ENCODE measurements at places on chromosomes 16 and 17.

DNA sequence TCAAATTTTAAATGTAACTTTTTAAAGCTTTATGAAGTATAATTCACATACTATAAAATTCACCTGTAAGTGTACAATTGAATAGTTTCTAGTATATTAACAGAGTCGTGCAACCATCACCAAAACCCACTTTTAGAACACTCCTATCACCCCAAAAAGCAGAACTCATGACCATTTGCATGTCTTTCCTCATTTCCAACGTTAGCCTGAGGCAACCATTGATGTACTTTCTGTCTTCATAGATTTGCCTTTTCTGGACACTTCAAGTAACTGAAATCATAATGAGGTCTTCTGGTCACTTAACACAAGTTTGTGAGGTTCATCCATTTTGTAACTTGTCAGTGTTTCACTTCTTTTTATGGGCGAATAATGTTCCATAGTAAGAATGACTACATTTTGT is 33.2 kb downstream of the METTL16 start:
- DNase-seq, result no peak

- DNase-seq, result no peak
These were observed 11.9 kb downstream of the FSCN2 start for GRCh38 chr17:81539961-81540675.

DNA sequence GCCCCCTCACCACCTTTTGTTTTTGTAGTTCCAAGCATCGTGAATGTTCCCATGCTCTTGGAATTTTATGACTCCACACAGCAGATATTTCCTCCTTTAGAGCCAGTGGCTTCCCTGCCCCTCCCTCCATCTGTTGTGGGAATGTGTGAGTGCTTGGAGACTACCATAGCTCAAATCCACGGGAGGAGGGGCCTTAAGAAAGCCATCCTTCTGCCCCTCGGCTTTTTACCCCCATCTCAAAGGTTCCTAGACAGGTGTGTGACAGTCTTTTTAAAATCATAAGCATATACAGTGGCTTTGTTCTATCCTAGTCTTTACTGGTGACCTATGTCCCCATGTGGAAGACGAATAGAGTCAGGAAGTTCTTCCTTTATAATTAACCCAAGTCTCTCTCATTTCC is 47.2 kb downstream of the YPEL2 start:
- DNase-seq, result no peak

GRCh38 chr17:42531455-42532354 is 4.3 kb upstream of the NAGLU start:
- no peak for DNase-seq

- no peak for DNase-seq
These were observed 169.8 kb downstream of the PRKCB start for GRCh38 chr16:24005577-24005976.

DNA sequence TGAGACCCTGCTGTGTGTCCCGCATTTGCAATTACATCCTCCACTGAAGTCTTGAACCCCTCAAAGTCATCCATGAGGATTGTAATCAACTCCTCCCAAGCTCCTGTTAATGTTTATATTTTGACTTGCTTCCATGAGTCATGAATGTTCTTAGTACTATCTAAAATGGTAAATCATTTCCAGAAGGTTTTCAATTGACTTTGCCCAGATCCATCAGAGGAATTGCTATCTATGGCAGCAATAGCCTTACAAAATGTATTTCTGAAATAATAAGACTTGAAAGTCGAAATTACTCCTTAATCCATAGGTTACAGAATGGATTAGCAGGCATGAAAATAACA is 2.5 kb upstream of the C16orf87 start:
- no peak for DNase-seq

DNA sequence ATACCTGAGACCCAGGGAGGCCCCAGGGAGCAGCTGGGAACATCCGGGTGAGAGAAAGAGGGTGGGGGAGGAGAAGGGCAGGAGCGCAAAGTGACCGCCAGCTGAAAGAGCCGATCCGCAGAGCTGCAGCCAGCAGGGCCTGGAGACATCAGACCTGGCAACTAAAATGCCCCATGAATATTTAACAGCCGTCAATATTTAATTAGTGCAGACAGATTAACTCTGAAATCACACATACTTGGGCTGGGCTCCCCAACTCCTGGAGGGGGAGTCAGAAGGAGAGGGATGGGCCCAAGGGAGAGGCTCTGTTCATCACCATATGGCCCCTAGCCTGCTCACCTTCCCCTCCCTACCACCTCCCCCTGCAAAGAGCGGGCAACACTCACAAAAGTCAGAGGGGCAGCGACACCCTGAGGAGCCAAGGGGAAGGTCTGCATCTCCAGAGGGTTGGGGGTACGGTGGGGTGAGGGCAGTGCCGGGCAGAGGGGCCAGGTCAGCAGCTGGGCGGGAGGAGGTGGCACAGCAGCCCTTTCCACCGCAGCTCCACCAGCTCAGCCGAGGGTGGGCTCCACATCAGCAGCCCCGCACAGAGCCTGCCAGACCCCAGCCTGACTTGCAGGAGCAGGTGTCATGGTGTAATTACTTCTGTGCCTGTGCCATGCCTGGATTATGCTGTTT is 61.9 kb upstream of the CCL1 start:
- DNase-seq, result no peak

DNA sequence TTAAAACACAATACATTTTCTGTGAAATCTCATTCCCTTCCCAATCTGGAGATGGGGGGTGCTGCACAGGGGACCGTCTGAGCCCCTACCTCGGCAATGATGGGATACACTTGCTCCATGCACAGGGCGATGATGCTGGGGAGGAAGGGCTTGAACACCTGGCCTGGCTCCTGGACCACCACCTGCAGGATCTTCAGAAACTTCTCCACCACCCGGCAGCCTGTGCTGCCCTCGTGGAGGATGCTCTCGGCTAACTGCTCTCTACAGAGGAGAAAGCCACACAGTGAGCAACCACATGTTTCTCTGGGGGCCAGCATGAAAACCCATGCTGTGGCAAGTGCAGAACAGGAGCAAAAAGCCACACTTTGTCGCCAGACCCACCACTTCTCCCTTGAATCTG is 42.4 kb upstream of the GSG1L start:
- DNase-seq, result no peak

DNA sequence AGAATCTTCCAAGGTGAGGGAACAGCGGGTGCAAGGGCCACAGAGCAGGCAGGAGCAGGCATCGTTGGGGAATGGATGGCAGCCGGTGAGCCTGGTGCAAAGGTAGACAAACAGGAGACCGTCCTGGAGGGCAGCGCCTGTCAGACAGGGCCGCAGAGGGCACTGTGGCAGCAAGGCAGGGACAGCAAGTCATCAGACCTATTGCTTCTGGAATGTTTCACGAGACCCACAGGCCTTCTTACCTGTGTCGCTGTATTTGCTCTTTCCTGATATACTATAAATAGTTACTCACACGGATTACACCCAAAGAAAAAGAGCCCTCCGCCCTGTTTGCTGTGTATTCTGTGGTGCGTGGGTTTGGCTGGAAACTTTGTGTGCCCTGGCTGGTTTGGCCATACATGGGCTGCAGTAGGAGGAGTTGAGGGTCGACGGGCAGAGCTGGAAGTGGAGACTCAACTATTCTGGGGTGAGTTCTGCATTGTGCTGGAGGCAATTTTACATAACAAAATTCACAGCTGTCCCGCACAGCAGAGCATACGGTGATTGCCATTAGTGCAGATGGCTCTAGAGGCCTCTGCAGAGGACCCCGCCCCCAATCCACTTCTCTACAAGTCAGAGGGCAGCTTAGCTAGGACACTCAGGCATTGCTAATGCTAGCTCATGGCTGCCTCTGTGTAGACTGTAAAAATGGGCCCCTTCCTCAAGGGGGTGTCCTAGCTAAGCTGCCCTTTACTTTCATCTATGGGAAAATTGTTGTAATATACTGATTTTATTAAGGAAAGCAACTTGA is 18.6 kb upstream of the POLR3E start:
- no peak for DNase-seq

- DNase-seq, result no peak
These were observed 22.1 kb downstream of the RFFL start for GRCh38 chr17:35041390-35041789.

GRCh38 chr17:50882851-50883250 is 16.7 kb upstream of the TOB1 start:
- no peak for DNase-seq

DNA sequence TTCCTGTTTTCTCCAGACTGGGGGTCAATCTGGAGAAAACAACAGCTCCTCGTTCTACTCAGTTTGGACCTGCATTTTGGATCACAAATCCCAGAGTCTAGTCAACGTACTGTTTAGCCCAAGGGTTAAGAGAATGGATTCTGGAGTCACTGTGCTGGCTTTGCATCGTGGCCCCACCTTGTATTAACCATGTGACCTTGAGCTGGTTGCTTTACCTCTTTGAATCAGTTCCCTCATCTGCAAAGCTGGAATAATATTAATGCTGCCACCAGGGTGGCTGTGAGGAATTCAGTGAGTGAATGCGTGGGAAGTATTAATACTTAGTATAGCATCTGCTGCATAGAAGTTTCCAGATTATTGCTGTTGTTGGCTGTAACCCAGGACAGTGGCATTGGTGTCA is 11.3 kb upstream of the DHRS7C start:
- no peak for DNase-seq

- DNase-seq, result no peak
These were observed 339.7 kb downstream of the CA10 start for GRCh38 chr17:51818777-51819176.

DNA sequence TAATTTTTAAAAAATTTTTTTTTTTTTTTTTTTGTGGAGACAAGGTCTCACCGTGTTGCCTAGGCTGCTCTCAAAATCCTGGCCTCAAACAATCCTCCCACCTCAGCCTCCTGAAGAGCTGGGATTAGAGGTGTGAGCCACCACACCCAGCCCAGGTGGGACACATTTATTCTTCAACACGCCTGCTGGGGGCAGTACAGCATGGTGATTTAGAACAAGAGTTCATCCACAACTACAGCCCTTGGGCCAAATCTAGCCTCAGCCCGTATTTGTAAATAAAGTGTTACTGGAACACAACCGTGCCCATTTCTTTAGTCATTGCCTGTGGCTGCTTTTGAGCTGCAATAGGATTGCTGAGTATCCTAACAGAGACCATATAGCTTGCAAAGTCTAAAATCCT is 92.8 kb downstream of the KATNIP start:
- no peak for DNase-seq

GRCh38 chr16:3695610-3696369 is 21.5 kb downstream of the TRAP1 start:
- no peak for DNase-seq

- no peak for DNase-seq
These were observed 5.4 kb upstream of the KPNB1 start for GRCh38 chr17:47644324-47644723.

DNA sequence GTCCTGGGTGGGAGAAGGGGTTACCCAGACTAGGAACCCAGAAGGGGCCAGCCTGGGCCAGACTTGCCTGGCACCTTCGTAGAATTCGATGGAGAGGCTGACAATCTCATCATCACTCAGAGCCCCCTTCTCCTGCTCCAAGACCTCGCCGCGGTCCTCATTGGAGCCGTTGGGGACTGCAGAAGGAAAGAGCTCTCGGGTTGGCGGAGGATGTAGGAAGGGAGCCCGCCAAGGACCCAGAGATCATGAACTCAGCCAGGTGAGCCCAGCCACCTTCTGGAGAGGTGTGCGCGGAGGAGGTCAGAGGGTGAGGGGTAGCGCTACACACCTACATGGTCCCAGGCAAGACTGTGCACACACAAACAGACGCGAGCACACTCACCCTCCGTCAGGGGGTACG is 8.5 kb downstream of the CISD3 start:
- no peak for DNase-seq

DNA sequence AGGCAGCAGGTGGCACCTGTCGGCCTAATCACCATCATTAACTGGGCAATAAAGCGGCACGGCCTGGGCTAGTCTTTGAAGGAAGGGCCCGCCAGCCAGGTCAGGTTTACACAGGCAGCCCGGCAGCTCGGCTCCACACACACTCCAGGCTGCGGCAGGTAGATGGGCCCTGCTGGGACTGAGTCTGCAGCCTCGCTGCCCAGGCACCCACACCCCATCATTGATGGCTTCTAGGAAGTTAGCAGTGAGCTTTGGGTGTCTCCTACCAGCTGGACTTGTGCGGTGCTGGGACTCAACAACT is 6.8 kb upstream of the FOXN1 start:
- DNase-seq, result no peak

GRCh38 chr17:8909586-8910270 is 42.3 kb upstream of the PIK3R6 start:
- DNase-seq, result no peak
